ENCODE measurements at places on chromosomes 7 and 10.

DNA sequence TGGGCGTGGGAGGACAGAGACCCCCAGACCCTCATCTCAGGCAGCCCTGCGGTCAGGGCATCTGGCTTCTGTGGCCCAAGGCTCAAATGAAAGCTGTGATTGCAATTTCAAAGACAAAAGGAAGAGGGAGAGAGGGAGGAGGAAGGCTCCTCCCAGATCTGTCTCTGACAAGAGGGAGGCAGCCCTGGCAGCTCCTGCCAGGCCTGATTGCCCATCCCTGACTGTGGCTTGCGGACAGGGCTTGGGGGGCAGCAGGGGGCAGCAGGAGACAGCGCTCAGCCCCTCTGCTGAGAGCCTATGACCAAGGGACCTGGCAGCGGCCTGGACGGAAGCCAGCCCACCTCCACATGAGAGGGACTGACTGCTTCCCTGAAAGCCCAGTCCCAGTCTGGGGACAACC is 91.8 kb downstream of the PTPRN2 start:
- peak; percentile 82 for DNase-seq

- DNase-seq = no peak
Observed at GRCh38 chr7:16755397-16755796, 1.8 kb downstream of the TSPAN13 start.

GRCh38 chr7:8094164-8095140 is 125.9 kb downstream of the GLCCI1 start:
- no peak for DNase-seq

- DNase-seq = no peak
Observed at GRCh38 chr10:9579110-9579705, 1438.5 kb upstream of the CELF2 start.

DNA sequence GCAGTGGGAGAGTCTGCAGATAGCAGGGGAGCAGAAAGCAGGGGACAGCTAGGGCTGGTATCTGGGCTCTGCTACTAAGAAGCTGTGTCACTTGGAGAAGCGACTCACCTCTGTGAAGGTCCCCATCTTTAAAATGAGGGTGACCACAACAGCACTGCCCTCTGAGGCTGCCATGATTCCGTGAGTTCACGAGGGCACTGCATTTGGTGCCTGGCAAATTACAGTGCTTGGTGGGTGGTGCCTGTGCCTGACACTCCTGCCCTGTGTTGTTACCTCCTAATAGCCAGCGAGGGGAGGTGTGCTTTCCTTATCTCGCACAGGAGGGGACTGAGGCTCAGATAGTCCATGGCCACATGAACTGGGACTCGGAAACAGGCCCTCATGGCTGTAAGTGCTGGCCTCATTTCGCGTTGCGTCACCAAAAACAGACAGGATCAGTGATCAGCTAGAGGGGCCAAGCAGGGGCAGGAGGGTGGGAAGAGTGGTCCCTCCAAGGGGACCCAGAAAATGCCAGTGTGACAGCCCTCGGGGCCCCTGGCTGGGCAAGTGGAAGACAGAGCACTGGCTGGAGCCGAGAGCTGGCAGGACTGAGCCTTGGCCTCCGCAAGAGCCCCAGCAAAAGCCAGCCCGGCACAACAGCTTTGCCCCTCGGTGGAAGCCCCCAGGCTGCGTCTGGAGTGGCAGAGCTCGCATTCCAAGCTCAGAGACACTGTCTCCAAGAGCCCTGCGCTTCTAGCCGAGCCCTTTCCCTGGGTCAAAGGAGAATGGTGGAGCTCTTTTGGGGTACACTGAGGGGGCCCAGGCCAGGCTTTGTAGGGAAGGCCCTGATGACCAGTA is 17.3 kb upstream of the BNIP3 start:
- DNase-seq = peak; percentile 70

- no peak for DNase-seq
Observed at GRCh38 chr7:158539711-158540146, 47.9 kb downstream of the PTPRN2 start.

DNA sequence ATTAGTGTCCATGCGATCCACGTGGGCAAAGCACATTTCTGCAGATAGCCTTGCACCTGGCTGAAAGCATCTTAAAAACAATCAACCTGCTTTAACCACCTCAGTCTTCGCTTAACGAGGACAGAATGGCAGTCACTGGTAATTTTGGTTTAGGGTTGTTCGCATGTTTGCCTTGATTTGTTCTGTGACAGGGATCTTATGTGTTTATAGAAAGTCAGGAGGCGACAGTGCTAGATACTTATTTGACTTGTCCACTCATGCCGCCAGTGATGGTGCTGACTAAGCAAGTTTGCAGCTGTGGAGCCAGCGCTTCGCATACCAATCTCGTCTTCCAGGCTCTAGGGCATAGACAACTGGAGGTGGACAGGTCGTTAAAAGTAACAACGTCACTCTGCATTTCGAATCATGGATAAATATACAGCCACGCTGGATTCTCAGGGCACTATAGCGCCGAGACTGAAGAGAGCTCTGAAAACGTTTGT is 1.2 kb upstream of the TMEM243 start:
- peak; percentile 48 for DNase-seq

GRCh38 chr10:4196771-4197390 is 411.9 kb upstream of the KLF6 start:
- DNase-seq = no peak

DNA sequence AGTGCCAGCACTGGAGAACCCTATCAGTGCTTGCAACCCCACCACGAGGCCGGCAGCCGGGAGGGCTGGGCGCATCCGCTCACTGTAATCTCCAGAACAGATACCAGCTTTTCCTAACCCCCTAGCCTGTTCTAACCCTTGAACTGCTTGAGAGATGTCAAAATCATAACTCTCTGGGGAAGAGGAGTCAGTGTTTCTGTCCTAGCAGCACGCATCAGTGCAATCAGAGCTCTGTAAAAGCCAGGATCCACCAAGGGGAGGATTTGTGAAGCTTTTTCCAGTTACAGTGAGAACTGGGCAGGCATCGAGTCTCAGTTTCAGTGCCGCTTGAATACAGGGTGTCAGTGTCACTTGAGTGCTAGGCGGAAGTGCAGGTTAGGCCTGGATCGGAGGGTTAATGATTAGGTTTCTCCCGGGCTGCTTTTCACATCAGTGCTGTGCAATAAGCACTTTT is 104.5 kb upstream of the INSYN2A start:
- DNase-seq = no peak

- DNase-seq = no peak
Observed at GRCh38 chr10:54503863-54504262, 297.2 kb downstream of the PCDH15 start.

DNA sequence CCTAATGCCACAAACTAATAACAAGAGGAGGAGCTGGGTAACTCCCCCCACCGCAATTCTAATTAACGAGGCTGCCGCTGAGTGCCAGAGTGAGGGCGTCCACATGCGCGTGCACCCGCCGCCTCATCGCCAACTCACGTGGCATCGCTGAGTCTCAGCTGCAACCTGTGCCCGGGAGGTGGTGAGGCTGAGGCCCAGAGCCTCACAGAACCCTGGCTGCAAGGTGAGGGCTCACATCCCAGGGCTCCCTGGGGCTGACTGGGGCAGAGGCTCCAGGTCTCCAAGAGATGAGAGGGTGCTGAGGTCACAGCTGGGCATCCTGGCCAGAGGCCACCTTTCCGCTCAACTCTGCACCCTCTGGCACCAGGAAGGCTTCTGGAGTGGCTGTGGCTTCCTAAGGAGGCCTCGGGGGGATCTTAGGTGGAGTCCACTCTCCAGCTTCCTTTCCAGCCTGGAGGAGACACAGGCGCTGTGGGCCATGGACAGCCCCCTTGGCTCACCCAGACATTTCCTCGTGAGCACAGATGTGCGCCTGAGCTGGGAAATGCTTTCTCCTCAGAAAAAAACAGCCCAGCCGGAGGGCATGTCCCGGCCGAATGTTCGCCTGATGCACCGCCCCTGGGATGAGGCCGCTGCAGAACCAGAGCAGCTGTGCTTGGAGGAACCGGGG is 242.6 kb downstream of the MAD1L1 start:
- no peak for DNase-seq

DNA sequence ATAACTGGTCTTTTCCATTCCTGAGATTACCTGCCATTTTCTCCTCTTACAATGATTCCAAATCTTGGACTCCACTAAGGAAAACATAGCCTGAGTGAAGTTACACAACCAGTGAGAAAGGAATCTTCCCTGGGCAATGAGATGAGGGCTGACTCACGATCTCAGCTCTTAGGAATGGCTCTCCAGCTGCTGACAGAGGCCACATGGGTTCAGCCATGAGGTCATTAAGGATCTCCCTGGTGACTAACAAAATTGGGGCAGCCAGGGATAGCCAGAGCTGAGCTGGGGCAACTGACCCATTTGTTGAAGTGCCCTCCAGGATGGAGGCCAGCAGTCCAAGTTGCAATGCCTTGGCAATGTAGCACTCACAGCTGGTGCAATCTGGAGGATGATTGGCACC is 78.7 kb upstream of the MKLN1 start:
- DNase-seq = peak; percentile 31

Measured in ELF-1 (cell line).